Smooth muscle cell of the brain vasculature (primary cell): ENCODE measurements at places on chromosomes 1 and 21.

GRCh38 chr1:59116920-59117542 lies 179.9 kb upstream of the FGGY start:
- no peak for DNase-seq

- peak; percentile 97 for DNase-seq
Observed at GRCh38 chr1:44327679-44328491, 27.2 kb downstream of the ERI3 start.

- no peak for DNase-seq
Observed at GRCh38 chr1:54153535-54154439, 987 bp upstream of the CDCP2 start.

GRCh38 chr1:119964673-119965363 lies 68.5 kb upstream of the ADAM30 start:
- peak; percentile 75 for DNase-seq

- no peak for DNase-seq
Observed at GRCh38 chr1:60103186-60103585, 29.6 kb upstream of the C1orf87 start.

GRCh38 chr1:202143768-202144401 lies 652 bp downstream of the ARL8A start:
- no peak for DNase-seq

DNA sequence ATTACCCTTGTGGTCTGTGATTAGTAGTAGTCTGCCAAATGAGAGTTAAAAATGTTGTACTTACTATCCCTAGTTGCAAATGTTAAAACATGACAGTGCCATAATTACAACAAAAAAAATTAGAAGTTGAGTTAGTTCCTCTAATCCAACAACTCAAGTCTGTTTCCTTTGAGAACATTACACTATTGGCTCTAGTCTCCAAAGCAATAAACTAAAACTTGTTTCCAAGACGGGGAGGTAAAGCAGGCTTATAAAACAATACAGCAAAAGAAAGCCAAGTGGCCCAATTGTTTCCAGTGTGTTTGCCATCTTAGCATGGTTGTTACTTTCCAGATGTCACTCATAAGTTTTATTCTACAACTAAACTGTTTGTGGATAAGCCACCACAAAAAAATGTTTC lies 11.6 kb downstream of the KYAT3 start:
- DNase-seq = no peak

GRCh38 chr1:151993734-151994496 lies at the start of gene S100A10:
Gene S100A10, minus strand, starts transcription at chr1:151993859. Its CDS starts 7,629 bp downstream, at chr1:151986230.
- no peak for DNase-seq

DNA sequence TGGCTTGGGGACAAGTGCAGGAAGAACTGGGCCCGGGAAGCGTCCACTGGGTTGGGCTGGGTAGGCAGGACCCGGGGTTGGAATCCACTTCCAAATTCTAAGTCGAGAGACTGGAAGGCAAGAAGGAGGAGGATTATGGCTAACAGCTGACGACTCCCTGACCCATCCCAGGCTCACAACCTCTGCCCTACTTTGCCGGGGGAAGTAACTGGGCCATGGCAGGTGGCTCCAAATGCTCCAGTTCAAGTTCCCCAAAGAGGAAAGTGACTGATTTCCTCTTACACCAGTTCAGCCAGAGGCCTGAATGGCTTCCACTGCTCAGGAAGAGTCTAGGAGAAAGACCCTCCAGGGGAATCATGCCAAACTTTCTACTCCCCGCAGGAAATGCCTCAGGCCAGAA lies 11.4 kb downstream of the EMC1 start:
- no peak for DNase-seq

GRCh38 chr1:160560045-160560705 lies 19.1 kb downstream of the CD84 start:
- no peak for DNase-seq

- peak; percentile 57 for DNase-seq
Observed at GRCh38 chr1:230917284-230918135, 49.2 kb upstream of the C1orf198 start.

- DNase-seq = no peak
Observed at GRCh38 chr1:23178414-23178813, 9.8 kb upstream of the LUZP1 start.

DNA sequence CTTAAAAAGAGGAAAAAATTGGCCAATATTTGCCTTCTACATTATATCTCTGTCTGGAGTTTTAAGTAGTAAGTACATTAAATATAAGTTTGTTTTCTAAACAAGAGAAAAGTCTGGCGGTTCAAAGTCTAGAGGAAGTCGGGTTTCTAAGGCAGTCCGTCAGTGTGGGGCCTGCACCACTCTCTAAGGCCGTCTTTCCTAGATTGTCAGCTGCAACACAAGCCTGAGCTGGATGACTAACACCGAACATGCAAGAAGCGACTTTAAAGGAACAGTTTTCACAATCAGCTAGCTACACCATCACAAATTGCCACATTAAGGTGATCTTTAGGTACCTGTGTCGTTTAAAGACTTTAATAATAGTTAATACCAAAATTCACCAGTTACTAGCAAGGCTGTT lies 19.6 kb downstream of the CCSAP start:
- DNase-seq = no peak

GRCh38 chr1:179824265-179824664 lies 53.3 kb downstream of the TOR1AIP2 start:
- no peak for DNase-seq

- no peak for DNase-seq
Observed at GRCh38 chr1:98688110-98688739, 26.7 kb downstream of the SNX7 start.

GRCh38 chr21:32306021-32306780 lies 7.5 kb downstream of the MRAP start:
- no peak for DNase-seq

DNA sequence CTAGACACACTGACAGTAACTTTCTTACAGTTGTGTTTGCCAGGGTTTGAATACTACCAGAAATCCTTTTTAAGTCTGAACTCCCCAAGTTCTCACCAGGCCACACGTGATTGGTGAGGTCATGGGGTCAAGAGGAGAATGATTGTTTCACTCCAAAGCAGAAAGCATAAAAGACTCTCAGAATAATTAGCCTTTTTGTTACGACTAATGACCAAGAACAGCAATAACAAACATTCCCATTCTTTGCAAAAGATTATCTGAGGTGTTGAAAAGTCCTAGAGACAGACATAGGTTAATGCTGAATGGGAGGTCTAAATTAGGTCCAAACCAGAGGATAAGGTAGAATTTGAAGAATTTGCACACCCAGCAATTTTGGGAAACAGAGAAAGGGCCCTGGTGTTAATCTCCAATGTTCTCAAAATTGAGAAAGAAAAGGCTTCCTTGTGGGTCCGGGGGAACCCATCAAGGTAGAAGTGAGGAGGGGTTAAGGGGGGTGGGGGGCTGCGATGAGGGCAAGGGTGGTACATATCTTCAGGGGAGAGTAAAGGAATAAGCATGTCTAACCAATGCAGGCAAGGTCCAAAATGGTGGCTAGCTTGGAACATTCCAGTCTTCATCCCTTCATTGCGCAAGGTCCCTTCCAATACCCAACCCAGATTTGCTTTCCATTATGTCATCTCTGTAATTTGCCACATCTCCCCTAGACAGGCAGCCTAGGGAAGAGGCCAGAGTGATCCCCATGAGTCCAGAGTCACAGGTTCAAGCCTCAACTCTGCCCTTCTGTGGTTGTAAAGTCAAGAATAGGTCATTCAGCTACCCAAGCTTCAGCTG lies 74.6 kb upstream of the NFIA start:
- no peak for DNase-seq

GRCh38 chr1:28392027-28392652 lies 22.6 kb downstream of the PHACTR4 start:
- no peak for DNase-seq

DNA sequence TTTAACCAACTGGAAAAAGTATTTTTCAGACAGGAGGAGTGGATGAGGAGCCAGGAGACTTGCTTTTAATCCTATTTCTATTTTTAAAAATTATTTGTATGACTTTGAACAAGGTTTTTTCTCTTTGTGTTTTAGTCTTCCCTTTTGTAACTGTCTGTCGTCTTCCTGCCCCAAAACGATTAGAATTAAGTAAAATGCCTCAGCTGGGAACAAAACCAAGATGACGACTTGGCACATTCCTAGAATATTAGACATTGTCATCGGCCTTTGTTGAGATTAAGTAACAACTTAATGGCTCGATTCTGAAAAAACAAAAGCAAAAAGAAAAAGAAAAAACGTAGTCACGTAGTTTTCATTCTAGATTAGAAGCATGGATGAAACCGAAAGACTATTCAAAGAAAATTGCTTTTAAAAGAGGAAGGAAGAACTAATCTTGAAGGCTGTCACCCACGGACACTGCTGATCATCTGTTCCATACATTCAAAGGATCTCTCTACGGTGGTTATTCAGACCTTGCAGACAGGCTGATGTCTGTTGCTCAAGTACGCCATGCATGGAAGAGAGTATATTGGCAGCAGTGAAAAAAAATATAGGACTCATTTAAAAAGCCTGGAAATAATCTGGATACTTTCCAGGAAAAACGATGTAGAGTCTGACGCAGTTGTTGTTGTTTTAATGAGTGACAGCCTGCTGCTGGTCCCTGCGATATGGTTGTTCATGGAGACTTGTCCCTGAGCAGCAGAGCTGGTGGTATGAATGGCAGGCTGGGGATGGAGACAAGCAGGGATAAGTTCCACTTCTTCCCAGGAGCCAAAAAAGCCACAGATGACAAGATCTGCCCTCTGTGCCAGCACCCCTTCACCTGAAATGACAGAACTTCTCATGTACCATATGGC lies 16.8 kb downstream of the GNG4 start:
- no peak for DNase-seq

GRCh38 chr1:157691285-157691920 lies 9.2 kb downstream of the FCRL3 start:
- no peak for DNase-seq

DNA sequence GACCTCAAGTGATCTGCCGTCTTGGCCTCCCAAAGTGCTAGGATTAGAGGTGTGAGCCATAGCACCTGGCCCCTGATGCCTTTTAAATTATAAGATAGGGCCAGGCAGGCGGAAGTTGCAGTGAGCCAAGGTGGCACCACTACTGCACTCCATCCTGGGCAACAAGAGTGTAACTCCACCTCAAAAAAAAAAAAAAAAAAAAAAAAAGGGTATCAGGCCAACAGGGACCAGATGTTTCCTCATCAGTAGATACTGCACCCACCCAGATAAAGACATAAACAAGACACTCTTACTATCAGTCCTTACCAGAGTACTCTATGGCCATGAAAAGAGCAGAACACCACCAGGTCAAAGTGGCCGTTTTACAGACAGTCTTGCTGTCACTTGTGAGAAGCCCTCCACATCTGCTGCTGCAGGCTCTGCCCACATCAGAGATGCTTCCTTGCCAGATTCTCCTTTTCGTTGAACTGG lies 3.3 kb downstream of the C21orf58 start:
- no peak for DNase-seq

- no peak for DNase-seq
Observed at GRCh38 chr1:115288591-115289198, 49.4 kb downstream of the NGF start.

DNA sequence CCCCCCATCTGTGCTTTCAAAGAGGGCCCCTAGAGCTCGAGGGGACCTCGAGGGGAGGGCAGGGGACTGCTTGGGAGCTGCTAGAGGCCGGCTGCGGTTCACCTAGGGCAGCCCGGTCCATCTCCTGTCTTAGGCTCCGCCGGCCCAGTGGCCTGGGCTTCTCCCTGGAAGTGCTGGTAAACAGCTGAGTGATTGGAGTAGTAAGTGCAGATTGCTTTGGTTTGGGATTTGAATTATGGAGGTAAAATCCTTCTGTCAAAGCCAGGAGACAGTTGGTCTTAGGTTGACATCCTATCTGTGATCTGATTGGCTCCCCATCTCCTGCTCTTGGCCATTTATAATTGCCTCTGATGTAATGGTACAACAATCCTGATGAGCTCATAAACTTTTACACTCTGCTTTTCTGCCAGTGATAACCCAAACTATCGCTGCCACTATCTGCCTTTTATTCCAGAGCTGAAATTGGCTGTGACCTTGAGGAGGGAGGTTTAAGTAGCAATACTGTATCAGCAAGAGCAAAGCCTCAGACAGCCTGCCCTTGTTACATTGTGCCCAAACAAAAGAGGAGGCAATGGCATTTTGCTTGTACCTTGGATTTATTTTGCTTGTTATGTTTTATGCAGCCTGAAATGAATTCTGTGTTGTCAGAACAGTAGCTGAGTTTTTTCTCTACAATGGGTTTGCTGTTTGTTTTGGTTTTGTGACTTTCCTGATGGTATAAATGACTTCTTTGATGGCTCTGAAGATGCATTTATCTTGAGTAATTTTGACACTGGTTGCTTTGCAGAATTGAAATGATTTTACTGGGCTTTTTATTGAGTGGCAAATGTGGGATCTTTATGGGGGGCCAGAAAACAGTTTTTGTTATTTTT lies 2.4 kb downstream of the ARID1A start:
- DNase-seq = peak; percentile 75

DNA sequence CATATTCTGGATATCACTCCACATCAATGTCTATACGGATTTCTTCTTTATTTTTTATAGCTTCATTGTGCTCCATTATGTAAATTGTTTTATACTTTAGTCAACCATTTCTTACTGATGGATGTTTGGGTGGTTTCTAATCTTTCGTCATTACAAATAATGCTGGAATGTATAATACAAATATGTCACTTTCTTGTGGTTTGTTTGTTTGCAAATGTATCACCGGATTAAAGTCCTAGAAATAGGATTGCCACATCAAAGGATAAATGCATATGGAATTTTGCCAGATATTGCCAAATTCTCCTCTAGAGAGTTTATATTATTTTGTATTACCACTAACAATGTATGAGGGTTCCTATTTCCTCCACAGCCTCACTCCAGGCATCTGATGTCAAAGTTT lies 48.7 kb upstream of the PRDM2 start:
- DNase-seq = no peak

DNA sequence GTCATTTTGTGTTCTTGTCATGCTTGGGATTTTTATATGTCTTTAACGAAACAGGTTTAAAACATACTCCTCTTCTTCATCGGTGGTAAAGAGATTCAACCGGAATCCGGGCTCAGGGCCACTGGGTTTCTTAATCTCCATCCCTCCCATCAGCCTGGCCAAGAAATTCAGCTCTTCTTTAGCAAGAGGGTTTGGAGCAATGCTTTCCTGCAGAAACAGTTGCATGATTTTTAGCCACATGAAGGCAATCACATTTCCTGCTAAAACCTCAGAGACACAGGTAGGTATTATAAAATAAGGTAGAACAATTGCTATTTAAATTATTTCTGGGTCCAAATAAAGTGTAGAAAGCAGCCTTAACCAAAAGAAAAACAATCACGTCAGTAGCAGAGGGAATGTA lies 22.7 kb upstream of the LSM10 start:
- DNase-seq = no peak

GRCh38 chr1:17798799-17799382 lies 43.8 kb downstream of the ACTL8 start:
- no peak for DNase-seq
